ENCODE measurements at places on chromosomes 6 and 20.
A peak's percentile ranks its signal among the peaks of the same experiment; 100 is the strongest.

DNA sequence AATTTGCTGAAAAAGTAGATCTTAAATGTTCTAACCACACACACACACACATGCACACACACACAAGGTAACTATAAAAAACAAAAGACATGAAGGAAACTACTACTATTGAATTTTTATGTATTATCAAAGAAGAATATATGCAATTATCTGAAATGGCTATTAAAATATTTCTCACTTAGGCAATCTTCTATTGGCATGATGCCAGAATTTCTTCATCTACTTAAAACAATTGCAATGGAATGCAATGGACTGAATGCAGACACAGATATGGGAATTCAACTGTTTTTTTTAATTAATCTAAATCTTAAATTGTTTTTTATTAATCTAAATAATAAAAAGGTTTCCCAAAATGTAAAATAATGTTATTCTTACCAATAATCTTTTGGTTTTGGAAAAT is 152.6 kb upstream of the SMLR1 start:
- DNase-seq, result no peak

DNA sequence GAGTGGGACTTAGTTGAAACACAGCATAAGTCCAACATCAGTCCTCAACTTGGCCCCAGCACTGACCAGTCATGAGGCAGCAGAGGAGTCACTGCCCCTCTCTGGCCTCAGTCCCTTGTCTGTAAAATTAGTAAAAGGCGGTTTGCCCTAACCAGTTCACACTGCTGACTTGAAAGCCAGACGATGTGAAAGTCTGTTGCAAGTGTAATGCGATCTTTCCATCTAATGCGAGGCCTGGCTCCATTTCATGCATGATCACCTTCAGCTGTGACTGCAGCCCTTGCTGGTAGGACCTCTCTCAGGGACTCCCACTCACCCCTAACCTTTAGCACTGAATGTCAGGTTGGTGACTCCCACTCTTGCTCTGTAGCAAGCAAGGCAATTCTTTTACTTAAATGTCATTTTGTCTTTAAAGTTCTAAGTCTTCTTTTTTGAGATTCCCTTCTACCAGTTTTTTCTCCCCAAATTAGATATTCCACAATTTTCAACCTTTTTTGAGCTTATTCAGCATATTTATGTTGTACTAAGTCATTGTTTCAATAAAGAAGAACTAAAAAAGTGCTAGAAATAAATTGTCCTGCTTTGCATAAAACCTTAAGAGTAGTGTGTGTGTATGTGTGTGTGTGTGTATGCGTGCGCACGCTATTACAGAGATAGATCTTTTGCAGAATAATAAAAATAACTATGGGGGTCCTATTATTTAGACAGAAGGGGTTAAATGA is 245.5 kb downstream of the PACRG start:
- no peak for DNase-seq

DNA sequence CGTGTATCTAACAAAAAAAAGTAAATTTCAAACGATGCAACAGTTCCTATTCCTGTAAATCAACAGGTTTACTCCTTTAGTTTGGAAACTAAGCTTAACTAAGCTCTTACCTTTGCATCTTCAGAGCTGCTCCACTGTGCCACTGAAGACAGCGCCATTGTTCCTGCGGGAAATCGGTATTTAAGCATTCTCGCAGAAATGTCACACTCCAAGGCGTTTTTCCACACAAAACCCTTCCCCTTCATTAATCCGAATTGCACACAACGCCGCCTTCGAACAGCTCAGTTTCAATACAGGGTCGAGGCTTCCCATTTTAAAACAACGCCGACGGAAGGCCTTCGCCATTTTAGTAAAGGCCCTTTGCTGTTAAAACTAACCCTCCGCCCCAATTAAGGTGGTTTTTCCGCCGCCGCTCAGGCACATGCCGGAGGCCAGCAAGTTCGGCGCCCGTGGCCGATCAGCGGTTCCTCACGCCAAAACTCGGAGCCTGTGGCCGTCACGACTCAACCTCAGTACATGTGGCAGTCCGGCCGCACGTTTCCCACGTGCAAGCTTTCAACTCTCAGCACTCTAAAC is 35.4 kb upstream of the SYNCRIP start:
- no peak for DNase-seq

DNA sequence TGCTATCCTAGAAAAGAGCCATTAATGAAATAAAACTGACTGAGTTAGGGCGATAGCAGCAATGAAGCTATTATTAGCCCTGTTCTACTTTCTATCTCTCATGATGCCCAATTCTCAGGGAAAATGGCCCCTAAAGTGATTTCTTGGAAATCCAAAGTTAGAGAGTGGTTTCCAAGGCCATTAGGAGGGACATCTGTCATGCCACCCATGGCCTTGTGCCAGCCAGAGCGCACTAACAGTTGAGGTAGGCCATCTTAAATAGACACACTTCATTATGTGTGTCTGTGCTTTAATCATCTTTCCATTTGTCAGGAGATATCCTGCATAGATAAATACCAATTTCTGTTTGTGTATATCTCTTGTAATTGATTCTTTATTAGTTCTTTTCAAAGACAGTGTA is 261.6 kb downstream of the NRN1 start:
- no peak for DNase-seq

DNA sequence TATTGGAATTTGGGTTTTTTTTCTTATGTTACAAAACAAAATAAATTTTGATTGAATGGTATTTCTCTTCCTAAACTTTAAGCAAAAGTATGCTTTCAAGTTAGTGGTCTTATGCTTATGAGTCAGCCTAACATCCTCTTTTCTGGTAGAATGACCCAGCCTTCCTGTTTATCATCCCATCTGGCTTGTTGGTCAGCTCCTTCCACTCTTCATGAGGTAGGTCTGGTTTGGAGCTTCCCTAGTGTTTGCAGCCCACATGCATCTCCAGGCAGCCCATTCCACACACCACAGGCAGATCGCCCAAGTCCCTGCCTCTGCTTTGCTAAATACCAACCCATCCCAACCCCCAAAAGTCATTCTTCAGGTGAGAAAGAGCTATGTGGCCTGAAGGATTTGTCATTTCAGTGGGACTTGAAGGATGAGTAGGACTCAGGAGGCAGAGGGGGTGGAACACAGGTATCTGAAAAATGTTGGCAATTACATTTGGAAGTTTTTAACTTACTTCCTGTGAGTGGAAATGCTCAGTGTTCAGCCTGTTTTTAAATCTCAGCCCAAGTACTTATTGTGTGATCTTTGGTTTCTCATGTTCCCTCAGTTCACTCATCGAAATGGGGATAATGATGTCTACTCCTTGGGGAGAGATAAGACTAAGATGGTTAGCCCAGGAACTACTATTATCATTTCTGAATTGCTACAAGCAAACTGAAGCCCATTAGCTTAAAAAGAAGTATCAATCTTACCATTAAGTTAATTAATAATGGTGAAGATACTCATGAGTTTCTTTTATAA is 294.0 kb downstream of the ADGB start:
- no peak for DNase-seq

- DNase-seq, result peak; percentile 35
These were observed 21.1 kb downstream of the SESN1 start for GRCh38 chr6:109073344-109074132.

- DNase-seq, result no peak
These were observed 75.5 kb downstream of the GPR6 start for GRCh38 chr6:110053395-110054240.

DNA sequence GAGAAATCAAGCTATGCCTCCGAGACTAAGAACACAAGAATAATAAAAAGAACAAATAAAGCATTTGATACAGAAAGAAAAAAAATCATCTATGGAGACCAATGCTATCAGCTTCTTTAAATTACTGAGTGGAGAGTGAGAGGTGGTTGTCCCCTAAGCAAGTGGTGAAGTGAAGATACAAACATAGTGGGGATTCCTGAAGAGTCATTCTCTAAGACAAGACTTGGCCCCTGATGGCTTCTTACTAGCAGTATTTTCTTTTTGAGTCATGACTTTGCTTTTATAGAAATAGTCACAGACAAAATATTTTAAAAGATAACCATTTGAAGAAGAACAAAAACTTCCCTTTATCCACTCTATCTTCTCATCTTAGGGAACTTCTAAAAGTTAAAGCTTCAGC is 261.4 kb upstream of the PRDM1 start:
- DNase-seq, result no peak

GRCh38 chr6:106574741-106575458 is 54.4 kb downstream of the RTN4IP1 start:
- DNase-seq, result no peak

DNA sequence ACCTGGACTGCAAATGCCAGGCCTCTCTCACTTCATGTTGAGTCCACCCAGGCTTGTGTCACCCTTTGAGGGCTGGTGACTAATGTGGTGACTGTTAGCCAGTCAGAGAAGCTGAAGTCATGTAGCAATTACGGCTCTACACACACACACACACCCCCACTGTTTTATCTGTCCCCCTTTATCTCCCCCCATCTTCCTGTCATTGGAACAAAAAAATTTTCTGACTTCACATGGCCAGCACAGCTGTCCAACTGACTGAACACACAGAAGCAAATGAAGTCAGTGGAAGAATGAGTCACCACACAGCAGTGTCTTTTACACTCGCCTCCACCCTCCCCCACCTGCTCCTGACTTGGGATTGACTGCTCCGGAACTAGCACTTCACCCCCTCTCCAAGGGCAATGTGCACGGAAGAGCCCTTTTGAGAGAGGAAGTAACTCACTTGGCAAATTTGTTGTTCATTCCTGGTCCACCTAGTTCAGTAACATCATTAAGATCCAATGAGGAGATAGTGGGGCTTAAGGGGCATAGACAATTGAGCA is 198.0 kb downstream of the RNF144B start:
- no peak for DNase-seq

GRCh38 chr20:38642498-38642897 is 40.9 kb downstream of the ARHGAP40 start:
- DNase-seq, result no peak

- DNase-seq, result no peak
These were observed 42.5 kb downstream of the ID4 start for GRCh38 chr6:19879663-19880062.

- no peak for DNase-seq
These were observed 260.7 kb downstream of the ALDH8A1 start for GRCh38 chr6:134689177-134689576.

DNA sequence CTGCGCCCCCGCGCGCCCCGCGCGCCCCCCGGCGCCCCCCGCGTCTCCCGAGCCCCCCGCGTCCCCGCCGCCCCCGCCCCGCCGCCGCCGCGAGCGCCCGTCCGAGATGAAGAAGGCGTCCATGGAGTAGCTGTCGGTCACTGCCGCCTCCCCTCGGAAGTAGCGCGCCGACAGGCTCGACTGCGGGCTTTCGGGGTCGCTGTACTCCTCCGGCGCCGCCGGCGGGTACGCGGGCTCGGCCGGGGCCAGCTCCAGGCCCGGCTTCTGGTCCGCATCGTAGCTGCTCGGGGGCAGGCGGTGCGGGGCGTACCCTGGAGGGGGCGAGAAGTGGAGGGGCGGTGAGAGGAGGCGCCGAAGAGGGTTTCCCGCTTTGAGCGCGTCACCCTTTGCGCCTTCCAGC is 11.2 kb upstream of the SRXN1 start:
- no peak for DNase-seq

DNA sequence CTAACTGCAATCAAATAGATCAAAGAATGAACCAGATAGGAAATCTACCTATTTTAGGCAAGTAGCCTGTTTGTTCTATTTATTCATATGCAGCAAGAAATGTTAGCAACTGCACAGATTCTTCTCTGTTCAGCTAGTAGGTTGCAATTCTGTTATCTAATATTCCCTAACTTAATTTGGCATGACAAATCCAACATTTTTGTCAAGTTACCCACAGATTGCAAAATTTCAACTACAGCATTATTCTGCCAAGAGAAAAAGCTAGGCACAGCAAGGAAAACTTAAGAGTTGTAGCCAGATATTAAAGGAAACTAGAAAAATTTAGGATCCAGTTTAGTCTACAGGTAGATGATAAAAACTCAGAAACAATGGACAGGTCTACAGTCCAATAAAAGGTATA is 104.4 kb upstream of the SYNCRIP start:
- no peak for DNase-seq

DNA sequence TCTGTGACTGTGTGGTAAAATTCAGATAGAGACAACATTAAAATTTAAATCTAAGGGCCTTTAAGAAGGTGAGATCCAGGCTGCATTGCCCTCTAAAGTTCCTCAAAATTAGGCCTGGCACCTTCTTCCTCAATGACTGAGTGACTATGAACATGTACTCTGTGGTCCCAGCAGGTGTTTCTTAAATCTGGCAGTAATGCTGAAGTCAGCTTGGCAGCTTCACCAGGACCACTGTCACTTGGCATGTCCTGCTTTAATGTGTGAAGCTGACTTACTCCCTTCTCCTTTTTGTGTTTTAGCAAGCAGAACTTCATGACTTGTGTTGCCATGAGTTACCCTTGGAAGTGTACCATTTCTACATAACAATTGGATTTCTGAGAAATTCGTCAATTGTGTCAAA is 141.7 kb downstream of the NKAIN2 start:
- DNase-seq, result no peak

DNA sequence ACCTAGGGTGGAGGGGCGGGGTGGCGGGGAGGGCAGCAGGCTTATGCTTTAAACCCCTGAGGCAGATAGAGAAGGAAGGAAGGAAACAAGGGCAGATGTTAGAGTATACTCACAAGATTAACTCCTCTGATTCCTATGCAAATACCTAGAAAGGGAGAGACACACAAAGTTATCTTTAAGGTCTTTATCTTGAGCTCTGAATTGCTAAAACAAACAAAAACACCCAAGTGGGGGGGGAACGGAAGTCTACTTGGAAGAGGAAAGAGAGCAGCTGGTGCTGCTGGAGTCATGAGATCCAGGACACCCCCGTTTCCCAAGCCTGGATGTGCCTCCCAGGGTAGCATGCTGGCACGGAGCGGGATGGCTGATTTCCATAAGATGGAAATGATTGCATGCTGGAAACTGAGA is 43.4 kb downstream of the PLAGL1 start:
- no peak for DNase-seq

DNA sequence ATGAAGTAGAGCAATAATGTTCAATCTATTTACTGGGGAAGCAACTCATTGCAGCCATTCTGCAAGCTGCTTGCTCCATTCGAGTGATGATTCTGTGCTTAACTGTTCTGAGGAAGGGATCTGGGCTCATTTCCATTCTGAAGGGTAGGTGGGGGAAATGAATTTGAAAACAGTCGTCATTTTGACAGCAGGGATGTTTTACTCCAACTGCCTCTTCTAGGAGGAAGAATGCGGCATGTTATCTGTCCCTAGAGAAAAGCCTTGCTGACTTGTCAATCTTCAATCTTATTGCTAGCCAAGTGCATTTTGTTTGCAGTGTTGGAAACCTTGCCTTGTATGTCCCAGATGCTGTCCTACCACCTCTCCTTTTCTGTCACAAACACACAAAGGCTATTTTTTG is 105.9 kb downstream of the PRDM13 start:
- DNase-seq, result no peak

Measured in NCI-H1417 treated with DMSO at 0.1 percent for 48 hours (cell line).